ENCODE measurements at places on chromosomes 11 and 22.

GRCh38 chr22:43267332-43267980 lies 75.7 kb downstream of the SCUBE1 start:
- DNase-seq: no peak

GRCh38 chr11:110919241-110919922 lies 207.1 kb upstream of the ARHGAP20 start:
- DNase-seq: no peak

DNA sequence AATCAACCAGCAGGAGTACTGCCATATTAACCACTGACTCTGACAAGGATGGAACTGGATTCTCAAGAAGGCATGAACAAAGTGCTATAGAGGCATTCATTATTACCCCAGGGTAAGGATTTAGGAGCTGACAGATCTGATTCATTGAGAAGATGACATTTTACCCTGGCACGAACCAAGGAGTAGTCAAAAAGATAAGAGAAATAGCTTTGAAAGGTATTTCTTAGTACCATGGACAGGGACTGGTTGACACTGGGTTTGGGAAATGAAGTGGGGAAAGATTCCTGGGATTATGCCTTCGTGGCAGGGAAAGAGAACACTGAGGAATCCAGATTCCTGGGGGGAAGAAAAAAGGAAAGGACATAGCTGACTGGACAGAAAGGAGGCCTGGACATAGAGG lies 5.1 kb upstream of the SAAL1 start:
- DNase-seq: no peak

DNA sequence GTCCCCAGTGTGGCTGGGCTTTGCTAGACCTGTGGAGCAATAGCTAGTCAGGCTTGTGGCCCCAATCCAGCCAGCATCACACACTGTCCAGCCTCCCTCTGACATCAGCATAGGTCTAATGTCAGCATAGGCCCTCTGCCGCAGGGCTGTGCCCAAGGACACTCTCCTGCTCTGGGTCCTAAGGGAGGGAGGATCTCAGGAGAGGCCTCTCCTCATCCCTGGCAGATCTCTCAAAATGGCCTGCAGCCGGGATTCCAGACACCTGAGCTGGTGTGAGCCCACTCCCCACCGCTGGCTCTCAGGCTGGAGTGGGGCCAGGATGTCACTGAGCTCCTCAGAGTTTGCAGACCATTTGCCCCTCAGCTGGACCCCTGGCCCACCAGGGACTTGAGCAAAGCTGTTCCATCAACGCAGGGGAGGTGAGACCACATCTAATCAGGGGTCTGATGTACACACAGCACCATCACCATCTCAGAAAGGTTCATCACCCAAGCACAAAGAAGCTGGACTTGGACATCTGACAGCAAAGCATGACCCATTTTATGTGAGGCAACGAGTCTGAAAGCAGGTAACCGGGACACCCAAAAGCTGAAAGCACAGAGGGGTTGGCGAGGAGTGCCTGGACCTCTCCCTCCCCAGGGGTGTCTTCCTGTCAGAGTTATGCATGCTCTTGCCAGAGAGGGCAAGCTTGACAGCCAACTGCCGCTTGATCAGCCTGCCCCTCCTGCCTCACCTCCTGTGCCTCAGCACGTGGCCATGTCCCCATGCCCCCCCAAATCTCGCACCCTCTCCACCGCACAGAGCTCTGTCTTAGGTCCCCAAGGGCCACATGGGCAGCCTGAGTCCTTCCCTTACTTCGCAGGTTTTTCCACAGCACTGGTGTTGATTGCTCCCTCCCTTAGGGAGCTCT lies 69.7 kb upstream of the SEPTIN5 start:
- DNase-seq: no peak

DNA sequence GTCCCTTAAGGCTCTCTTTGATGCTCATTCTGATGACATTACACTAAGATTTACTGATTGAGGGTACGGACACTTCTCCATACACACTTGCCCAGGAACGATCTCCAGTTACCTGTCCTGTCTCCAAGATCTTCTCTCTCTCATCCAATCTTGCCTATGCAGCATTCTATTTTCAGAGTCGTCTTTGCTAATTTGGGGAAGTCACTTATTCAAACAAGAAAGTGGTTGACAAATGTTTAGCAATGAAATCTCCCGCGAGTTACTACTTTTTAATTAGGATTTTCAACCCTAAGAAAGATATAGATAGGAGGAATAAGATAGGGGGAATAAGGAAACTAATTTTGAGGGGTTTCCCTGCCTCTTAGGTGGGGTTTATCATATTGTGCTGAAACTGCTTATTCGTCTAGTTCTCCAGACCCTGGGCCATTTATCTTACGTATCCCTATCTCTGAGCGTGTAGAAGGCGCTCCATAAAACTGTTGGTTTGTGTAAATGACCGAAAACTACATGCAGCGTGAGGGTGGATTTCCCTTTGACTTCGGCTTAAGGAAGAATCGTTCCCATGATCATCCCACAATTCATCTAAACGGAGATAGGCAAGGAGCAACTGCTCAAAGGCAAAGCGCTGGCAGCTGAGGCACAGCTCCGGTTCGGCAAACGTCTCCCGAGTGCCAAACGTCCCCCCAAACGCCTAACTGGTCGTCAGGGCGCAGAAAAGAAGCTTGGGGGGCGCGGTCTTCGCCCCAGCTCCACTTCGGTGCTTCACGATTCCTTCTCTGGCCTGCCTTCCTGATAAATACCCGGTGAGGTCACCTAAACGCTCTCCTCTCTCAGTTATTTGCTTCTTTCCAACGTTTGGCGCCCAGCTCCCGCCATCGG lies 804 bp downstream of the APIP start:
- peak; percentile 45 for DNase-seq

GRCh38 chr11:37642296-37642695 lies 1044.3 kb upstream of the RAG2 start:
- no peak for DNase-seq

DNA sequence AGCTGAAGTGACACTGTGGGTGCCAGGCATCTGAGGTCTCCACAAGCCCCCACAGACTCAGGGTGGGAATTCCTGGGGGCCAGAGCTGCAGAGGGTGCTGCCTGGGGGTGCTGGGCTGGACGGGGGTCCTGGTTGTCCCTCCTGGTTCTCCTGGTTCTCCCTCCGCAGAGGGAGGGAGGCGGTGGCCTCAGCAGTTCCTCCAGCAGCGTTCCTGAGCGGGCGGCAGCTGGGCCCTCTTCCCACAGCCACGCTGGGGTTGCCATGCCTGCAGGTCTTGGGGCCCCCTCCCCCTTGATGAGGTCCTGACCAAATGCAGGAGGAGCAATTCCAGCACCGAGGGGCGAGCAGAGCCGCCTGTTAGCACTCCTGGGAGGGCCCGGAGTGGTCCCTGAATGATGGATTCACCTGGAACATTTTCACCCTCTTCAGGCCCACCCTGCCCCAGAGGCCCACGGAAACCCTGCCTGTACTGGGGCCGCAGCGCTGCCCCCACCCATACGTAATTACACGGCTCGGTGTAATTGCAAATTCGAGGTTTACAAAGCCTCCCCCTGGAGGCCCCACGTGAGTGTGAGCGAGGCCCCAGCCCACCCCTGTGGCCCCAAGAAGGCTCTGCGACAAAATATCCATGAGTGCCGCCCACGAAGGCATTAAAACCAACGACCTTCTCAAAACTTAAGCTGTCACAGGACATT lies 635 bp downstream of the C11orf21 start:
- DNase-seq: no peak

DNA sequence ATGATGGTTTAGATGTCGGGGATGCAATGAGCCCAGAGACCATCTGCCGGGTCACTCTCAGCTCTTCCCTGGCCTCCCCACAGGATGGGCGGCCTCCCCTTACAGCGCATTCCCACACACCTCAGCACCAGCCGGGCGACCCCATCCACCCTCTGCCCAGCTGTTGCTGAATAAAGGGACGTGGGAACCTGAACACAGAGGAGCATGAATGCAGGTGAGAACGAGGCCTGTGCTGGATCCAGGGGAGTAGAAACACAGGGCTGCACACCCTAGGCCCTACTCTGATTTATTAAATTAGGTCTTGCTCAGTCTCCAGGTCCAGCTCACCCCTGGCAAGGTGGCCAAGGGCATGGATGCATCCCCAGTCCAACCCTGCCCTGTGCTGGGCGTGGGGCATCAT lies 180.5 kb downstream of the CTTN start:
- DNase-seq: no peak

GRCh38 chr11:113396690-113397089 lies 9.1 kb downstream of the ANKK1 start:
- DNase-seq: no peak

Measured in fibroblast of lung (primary cell).